ENCODE measurements at places on chromosomes 1 and 21.

GRCh38 chr1:180136331-180136967, 18.2 kb upstream of the QSOX1 start:
- no peak for DNase-seq

DNA sequence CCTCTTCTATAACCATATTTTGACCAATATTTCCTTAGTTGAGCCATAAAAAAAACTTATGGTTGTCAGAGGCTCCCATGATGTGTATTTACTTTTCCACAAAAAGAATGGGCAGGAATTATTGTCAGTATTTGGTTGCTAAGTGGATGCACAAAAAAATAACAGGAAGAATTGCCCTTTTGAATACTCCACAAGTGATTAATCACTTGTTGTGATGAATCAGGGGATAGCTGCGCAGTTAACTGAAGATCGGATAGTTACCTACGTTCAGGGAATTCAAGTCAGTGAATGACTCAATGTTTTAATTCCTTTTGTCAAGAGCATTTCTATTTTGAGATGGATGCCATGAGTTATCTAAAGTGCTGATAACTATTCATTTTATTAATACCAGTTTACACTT, 785.2 kb upstream of the B3GALT2 start:
- DNase-seq, result no peak

DNA sequence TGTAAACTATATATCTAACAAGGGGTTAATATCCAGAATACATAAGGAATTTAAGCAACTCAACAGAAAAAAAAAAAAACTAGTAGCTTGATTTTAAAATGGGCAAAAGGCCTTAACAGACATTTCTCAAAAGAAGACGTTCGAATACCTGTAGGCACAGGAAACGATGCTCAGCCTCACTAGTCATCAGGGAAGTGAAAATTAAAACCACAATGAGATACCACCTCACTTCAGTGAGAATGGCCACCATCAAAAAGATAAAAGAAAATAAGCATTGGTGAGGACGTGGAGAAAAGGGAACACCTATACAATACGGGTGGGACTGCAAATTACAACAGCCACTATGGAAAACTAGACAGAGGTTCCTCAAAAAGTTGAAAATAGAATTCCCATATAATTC, 37.3 kb downstream of the NPHP4 start:
- no peak for DNase-seq

DNA sequence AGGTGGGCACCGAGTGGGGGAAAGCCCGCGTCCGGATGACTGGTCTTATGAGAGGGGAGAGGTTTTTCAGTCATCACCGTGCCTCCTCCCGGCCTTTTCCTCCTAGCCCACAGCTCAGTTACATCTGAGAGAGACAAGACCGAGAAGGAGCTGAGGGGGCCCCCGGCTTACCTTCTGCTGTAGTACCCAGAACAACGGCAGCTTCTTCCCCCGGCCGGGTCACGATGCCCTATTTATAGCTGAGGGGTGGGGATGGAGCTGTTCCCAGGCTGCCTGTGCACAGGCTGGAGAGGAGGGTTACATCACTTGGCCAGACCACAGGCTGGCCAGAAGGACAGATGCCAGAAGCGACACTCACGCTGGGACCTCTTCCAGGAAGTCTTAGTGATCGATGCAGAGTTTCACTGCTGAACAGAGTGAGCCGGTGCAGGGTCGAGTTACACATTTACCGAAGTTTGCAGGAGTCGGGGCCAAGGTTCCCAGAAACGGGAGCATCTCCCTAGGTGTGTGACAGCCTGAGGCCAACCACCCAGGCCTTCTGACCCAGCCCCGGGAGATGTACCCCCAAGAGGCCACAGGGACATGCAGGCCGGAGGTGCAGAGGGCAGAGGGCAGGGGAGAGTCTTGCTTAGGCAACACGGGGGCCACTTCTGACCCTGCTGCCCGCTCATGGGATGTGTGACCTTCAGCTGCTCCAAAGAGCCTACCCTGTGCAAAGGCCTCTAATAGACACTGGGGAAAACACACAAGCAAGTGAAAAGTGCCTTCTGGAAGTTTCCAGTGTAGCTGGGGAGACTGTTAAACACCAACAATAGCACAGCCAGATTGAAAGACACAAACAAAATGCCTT, at the start of gene AGT:
Gene AGT, minus strand, starts transcription at position 208 of the 850 bp plus-strand sequence. CDS start 3,299 bp downstream, outside the sequence.
- DNase-seq, result no peak

DNA sequence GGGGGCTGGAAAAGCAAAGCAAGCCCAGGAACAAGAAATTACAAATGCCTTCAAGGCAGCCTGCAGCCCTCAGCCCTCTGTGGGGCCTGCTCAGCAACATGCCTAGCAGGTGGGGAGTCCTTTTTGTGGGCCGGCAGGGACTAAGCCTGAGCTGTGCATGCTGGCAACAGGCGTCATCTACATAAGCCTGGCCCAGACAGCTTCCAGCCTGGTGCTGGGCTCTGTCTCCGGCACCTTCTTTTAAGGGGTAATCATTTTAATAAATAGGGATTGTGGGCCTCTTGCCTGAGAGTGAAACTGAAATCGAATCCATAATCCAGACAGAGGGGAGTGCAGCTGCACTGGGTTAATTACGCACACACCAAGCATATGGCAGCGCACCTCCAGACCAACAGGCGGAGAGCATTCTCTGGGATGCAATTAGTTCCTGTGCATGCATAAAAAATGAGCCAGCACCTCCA, 96.6 kb downstream of the DDX20 start:
- no peak for DNase-seq

GRCh38 chr1:211735208-211736170, 60.1 kb upstream of the NEK2 start:
- DNase-seq, result no peak

DNA sequence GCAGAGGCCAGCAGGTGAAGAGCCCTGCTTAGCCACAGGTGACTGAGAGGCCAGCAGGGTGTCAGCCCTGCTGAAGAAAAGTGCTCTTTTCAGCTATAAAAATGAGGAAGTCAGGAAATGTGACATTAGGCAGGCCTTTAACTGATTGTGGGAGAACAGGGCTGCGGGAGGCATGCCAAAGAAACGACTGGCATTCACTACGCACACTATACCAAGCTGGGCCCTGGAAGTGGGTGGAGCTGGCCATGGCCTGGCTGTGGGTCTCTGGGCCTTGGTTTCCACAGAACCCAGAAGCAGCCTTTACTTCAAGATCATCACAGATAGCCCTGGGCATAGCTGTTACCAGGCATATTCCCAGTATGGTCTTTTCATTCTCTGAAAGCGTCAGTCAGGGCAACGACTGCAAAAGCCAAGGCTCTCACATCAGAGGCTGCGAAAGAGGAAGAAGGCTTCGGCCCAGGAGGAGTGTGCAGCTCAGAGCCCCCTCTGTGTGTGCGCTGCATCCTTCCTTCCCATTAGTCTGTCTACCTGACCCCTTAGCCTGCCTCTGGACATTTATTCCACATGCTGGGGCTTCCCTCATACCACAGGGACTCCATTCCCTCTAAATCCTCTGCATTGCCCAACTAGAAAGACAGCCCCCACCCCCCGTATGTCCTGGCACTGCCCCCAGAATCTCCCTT, 14.3 kb downstream of the SLC2A1 start:
- no peak for DNase-seq
